ENCODE measurements at places on chromosomes 7 and 10.

- DNase-seq = peak; percentile 40
Measured at GRCh38 chr7:142709921-142710320, 39.4 kb upstream of the PRSS1 start.

- no peak for DNase-seq
Measured at GRCh38 chr10:97991871-97992270, 38.5 kb downstream of the CRTAC1 start.

- no peak for DNase-seq
Measured at GRCh38 chr7:33612442-33612841, 292.9 kb upstream of the BMPER start.

GRCh38 chr10:34589275-34589674 lies 225.8 kb downstream of the PARD3 start:
- no peak for DNase-seq

GRCh38 chr10:61452151-61452651 lies 980 bp downstream of the TMEM26 start:
- DNase-seq = peak; percentile 35

DNA sequence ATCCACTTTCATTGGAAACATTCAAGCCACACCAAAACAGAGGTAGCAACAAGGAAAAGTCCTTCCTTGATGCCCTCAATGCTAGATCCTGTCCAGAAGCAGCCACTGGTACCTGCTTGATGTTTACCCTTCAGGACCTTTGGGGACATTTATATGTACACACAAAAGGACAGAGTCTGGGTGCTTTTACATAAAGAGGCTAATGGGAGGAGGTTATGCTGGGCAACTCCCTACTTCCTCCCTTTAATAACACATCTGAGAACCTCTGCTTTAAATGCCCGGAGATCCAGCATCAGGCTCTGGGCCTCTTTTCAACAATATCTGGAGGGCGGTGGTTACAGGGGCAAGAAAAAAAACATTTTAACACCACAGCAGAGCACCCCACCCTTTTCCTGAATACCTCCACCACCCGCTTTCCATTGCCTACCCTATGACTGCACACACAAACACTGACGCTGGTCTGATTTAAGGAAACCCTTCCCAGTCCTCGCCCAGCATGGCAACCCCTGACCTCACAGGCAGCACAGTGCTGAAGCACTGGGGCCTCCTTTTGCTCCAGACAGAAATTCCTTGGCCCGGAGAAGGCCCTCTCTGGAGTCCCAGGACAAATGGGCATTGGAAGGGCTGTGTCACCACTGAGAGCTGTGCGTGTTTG lies 39.3 kb upstream of the DUSP5 start:
- no peak for DNase-seq

DNA sequence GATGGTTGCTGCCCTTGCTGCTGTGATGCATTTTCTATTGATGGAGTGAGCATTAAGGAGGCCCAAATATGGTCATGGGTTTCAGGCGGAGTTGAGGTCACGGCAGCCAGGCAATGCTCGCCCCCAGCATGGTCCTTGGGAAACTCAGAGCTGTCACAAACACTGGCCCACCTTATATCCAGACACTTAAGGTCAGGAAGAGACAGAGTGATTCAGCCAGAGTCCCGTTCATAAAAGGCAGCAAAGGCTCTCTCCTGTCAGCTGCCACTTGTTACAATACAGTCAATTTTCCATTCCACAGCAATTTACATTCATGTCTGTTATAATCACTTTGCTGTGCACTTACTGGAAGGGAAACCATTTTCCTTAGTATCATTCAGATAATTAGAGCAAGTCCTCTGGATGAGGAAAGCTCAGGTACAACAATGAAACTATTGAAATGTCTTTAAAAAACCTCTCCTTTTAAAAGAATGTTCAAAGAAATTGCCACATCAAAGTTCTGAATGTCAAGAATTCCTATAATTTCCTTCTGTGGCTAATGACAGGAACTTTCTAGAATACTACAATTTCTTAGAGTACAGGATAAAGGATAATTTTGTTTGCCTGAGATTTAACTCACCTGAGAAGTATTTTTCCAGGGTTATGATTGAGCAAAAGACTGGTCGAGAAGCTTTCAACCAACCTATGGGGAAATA lies 14.8 kb upstream of the ANKRD1 start:
- DNase-seq = no peak

- no peak for DNase-seq
Measured at GRCh38 chr7:47332213-47332612, 249.7 kb downstream of the TNS3 start.

GRCh38 chr7:1081931-1082401 lies 5.9 kb upstream of the GPER1 start:
- DNase-seq = no peak

- DNase-seq = no peak
Measured at GRCh38 chr7:45578022-45578421, 3.9 kb downstream of the ADCY1 start.

GRCh38 chr10:124735491-124736286 lies 8.5 kb downstream of the FAM53B start:
- DNase-seq = no peak

DNA sequence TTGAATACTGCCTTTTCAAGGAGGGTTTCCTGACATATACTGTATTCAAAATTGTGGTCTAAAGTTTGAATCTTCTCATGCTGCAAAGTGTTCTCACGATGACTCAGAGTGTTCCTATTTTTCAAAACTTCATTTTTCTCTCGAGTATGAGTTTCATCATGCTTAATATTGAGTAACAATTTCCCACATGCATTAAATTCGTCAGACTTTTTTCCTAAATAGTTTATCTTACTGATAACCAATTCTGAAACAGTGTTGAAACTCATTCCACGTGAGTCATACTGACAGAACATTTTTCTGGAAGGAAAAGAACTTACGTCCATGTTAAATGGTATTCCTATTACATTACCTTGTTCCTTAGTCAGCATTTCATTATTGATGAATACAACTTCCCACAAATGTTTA lies 44.1 kb downstream of the ZNF33B start:
- no peak for DNase-seq

GRCh38 chr7:112497481-112497880 lies 16.7 kb downstream of the LSMEM1 start:
- no peak for DNase-seq

DNA sequence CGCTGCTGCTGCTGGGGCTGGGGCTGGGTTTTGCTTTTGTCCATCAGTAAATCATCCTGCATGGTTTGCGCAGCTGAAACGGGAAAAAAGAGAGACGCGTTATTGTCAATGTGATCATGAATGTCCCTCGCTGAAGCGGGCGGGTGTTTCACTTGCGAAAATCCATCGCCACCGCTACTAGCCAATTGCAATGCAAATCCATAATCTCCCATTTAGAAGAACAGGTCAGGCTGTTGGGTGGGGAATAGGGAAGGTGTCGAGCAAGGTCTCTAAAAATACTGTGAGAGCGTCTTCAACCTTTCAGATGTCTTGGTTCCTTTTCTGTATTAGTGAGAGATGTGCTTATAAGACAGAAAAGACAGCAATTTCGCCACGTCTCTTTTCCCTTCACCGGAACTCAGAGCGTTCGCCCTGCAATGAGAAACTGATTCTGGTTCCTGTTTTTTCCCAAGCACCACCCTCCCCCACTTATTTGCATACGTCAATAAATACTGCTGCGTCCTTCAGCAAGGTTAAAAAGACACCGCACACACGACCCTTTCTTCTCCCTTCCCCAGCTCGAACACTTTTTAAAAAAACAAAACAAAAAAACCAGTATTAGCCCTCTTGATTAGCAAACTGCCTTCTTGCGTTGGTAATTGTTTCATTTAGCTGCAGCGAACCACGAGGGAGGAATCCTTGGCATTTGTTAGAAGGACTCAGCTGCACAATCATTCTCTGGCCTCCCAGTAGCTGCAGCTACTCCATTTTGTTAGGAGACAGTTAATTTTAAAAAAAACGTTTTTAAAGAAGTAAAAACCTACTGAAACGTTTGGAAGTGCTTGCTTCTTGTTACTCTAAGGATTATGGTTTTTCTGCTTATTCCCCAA lies 50.4 kb downstream of the CPEB3 start:
- DNase-seq = peak; percentile 77

GRCh38 chr10:109504401-109504800 lies 418.9 kb downstream of the XPNPEP1 start:
- DNase-seq = no peak

DNA sequence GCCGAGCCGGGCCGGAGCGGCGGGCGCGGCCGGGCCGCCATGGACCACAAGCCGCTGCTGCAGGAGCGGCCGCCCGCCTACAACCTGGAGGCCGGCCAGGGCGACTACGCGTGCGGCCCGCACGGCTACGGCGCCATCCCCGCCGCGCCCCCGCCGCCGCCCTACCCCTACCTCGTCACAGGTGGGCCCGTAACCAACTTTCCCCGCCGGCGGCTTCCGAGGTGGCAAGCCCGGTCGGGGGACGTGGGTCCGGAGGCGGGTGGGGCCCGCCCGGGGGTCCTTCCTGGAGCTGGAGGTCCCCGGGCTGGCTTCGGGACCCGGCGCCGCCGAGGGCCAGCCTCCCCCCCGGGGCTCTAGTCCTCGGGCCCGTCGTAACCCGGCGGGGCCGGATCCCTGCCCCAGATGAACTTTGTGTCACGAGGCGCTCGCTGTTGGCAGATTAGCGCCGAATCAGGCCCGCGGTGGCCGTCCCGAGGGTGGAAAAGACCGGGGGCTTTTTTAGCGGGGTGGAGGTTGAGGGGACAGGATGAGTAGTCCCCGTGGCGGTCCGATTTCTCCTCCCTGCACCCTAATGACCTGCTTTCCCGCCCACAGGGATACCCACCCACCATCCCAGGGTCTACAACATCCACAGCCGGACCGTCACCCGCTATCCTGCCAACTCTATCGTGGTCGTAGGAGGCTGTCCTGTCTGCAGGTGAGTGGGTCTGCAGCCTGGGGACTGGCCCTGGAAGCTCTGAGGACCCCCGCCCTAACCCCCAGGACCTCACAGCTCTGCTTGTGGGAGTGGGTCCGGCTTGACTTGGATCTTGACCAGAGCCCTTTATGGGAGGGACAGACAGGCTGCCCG lies 496 bp downstream of the BRI3 start:
- DNase-seq = peak; percentile 30

DNA sequence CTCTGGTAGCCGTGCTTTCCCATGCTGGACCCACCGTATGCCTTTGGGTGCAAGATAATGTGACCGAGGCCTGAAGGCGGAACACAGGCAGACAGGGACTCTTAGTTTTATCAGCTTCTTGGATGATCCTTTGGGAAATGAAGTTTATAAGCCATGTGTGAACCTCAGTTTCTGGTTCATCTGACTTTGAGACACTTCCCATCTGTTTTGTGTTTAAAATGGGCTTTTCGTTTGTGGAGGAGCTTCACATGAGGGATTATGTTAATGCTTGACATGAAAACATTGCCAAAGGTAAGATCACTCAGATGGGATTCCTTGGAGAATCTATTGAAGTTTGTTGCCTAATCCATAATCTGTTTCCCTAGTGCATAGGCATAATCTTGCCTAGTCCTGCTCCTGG lies 249.8 kb upstream of the LYZL1 start:
- no peak for DNase-seq

DNA sequence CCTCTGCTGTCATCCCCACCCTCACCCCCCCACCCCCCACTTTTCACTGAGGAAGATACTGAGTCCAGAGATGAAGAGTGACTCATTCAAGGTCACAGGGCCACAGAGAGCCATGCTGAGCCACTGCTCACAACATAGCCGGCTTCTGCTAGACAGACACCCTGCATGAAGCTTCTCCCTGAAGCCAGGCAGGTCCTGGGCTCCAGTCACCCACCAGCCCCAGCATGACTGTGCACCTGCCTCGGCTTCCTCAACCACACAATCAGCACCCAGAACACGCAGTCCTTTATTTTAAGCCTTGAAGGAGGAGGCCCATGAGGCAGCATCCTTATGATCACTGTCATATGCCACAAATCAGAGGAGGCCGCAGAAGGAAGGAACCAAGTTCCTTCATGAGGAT lies 19.2 kb upstream of the PRKAG2 start:
- peak; percentile 14 for DNase-seq
